Stimulated activated CD4-positive, alpha-beta T cell treated with anti-CD3 and anti-CD28 coated beads, Interleukin-1b, Interleukin-23, amount 100 ng/mL, for 1 hour (primary cell): ENCODE measurements at places on chromosomes 2 and 18.

DNA sequence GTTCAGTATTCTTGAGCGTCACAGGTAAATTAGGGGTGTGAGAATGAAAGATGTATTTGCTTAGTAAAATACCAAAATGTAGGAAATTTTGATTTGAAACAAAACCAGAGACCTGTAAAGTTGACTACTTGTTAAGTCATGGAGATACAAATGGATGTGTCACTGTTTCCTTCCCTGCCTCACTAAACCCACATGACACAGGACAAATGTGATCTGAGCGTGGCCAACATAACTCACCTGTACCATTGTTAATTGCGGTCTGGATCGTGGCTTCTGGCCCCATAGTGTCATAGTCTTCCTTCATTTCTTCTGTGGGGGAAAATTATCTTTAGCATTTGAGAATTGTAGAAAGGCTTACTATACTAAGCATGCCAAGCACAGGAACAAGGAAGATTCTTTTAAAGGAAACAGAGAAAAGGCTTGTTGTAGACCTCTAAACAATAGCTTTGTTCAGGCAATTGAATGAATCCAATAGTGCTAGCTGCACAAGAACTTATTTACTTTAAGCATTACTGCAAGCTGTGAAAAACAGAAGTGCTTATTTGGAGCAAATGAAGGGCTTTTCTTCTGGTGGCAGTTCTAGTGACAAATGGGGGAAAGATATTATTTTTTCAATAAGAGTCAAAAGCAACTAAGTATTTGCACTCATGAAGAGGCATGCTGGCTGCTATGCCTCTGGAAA lies 95.2 kb downstream of the ZEB2 start:
- no peak for DNase-seq

DNA sequence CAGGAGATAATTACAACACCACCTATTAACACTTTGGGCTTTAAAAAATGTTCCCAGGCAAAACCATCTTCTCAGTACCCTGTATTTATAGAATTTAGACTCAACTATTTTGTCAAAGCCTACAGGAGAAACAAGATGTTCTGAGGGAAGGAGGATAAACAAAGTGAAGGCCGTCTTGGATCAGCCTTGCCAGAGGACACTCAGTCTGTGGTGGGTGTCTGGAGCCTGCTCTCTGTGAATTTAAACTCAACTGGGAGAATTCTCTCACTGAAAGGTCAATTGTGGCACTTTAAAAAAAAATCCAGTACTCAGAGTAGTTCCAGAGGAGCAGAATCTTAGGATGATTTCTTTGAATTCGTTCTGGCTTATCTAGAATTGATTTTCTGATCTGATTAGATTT lies 28.4 kb upstream of the SLC1A4 start:
- no peak for DNase-seq

- no peak for DNase-seq
These were observed 28.6 kb downstream of the ITGA6 start for GRCh38 chr2:172456002-172456401.

DNA sequence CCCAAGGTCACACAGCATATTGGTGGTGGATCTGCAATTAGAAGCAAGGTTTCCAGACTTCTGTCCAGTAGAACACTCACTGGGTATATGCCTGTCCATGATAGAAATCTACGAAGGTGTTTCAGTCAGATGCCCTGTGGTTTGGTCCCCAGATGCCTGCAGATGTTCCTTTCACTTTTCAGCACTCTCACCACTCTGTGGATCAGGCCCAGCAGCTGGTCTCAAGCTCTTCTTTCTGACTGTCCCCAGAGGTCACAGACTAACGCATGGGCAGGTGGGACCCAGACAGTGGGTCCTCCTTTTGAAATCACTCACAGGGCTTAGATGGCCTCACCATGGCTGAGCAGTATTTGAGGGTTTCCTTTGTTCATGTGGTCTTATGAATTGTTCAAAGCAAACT lies 376.5 kb downstream of the ALK start:
- no peak for DNase-seq

DNA sequence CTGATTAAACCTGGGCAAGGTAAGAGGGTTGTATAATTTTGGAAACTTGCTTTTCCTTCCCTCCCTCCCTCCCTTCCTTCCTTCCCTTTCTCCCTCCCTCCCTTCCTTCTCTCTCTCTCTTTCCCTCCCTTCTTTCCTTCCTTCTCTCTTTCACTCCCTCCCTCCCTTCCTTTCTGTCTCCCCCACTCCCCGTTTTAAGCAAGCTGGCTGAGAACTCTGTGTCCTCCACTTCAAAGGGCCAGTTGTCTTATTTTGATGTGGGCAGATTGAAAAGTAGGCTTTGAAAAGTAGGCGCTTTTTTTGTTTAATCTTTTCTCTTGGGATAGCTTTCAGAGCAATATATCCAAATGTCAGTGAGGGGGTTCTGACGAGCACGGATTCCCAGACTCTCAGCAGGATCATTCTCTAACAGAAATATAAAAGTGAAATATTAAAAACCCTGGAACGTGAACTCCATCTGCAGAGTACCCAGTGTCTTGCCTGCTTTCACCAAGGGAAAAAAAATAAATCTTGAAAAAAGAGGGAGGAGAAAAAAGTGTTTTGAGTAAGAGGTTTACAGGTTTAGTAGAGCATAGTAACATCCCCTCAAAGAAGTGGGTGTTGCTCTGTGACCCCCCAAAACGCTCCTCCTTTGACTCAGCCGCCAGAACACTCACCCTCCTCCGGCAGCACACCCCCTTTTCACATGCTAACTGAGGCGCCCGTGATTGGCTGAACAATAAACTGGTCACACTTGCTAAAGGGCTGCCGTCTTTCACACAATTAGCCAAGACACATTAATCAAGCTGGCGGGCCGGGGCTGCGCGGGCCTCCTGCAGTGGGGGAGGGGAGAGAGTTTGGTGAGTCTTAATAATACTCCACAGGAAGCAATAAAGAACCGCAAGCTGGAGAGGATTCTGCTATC lies 52.2 kb downstream of the CDK15 start:
- DNase-seq, result no peak

- DNase-seq, result no peak
These were observed 36.0 kb downstream of the MYCN start for GRCh38 chr2:15976354-15976753.
